ENCODE measurements at places on chromosomes 16 and 17.
A peak's percentile ranks its signal among the peaks of the same experiment; 100 is the strongest.

- DNase-seq = no peak
Measured at GRCh38 chr17:80604670-80605010, 60.0 kb downstream of the RPTOR start.

DNA sequence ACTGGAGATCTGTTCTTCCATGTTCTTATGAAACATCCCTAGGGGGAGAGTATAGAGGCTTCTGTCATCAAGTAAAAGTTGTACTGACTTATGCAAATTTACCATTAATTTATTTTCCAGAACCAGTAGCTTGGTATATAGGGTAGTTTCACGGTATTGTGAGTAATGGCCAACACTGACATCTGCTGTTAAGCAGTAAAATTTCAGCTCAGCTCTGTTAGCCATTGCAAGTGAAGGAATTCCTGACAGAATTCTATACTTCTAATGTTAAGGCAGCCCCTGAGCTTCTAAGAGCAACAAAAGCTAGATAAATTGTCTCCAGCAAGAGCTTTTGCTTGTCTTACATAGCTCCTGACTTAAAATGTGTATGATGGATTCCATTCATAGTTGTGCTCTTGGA is 613.5 kb upstream of the C16orf82 start:
- no peak for DNase-seq

- no peak for DNase-seq
Measured at GRCh38 chr17:4591529-4591928, 7.2 kb downstream of the SMTNL2 start.

DNA sequence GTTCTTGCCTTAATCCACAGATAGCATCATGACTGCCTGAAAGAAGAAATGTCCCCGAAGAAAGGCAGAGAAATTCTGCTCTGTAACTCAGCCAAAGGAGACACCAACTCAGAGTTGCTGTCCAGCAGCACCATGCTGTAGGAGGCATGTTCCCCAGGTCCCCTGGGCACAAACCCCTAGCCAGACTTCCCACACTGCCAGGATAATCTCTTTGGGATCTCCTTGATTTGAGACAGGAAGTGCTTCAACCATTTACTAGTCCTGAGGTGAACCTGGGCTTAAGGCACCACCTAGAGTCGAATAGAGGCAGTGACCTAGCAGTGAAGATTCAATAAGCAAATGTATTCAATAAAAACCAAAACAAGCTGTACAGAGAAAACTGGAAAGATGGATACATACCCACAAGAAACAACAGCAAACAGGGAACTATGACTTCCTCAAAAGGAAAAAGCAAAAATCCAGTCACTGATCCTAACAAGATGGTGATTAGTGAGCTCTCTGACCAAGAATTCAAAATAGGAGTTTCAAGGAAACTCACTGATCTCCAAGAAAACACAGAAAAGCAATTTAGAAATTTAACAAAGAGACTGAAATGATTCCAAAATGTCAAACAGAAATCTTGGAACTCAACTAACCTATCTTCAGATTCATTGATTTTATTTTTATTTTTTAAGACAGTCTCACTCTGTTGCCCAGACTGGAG is 5.7 kb downstream of the OR4D2 start:
- DNase-seq = peak; percentile 73

DNA sequence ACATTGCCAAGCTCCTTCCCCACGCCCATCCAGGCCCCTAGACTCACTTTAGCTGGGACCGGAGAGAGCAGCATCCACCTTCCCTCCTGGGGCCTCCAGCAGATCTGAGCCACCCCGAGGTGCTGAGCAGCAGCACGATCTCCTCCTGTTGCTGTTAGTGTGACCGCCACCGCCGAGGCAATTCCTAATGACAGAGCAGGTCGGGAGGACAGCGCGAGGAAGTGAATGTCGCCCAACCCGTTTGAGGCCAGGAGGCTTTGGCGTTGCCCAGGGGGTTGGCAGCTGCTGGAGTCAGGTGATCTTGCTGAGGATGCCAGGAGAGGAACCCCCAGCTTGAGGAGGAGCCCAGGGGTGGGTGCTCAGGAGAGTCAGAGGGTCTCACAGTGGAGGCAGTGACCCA is at the start of gene RNF222:
RNF222 (minus strand) TSS at position 192 of the 400 bp plus-strand sequence. CDS start 4,366 bp downstream, outside the sequence.
- no peak for DNase-seq

DNA sequence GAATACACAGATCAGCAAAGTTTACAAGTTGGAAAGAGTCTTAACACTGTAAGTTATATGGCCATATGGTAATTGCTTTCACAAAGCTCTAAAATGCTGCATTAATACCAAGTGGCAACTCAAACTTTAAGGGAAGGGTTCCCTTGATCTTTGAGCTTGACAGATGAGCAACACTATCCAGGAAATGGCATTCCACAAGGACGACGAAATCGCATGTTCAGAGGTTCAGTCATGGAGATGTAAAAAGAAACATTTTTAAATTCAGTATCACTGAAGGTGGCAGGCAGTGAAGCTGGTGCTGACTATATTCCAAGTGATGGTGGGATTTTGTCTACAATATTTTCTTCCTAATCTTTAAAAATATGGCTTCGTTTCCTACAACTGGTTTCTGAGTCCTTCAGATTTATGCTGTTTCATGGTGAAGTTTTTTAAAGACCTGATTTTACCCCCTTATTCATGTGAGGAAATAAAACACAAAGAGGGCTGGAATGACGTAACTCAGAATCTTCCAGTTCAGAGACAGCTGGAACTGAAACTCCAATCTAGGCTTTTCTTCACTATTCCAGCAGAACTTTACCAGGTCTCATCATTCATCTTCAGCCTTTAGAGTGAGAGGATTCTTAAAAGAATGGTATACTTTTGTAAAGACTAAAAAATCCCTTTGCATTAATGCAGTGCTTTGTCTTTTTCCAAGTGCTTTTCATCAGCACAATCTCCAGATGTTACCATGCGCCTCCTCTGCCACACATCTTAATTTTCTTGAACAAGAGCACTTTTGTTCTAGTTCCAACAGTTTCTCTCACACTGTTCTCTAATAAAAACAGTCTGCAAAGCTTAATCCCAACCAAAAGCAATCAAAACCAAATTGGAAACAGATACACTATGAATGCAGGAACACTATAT is 20.2 kb downstream of the CHCT1 start:
- DNase-seq = no peak
